ENCODE measurements at places on chromosomes 12 and 14. TPM values are rescaled to one million over a fixed set of nuclear protein-coding genes. Genes with fewer than 3 reads are reported as not detected.
A peak's percentile ranks its signal among the peaks of the same experiment; 100 is the strongest.

- no peak for DNase-seq
Measured at GRCh38 chr14:31960039-31960438, 117.1 kb upstream of the ARHGAP5 start.

- no peak for DNase-seq
Measured at GRCh38 chr12:29858270-29858786, 74.6 kb upstream of the TMTC1 start.

- DNase-seq = no peak
Measured at GRCh38 chr14:89639687-89640086, 222.7 kb upstream of the FOXN3 start.

- DNase-seq = no peak
Measured at GRCh38 chr12:85733221-85733840, 102.9 kb downstream of the RASSF9 start.

DNA sequence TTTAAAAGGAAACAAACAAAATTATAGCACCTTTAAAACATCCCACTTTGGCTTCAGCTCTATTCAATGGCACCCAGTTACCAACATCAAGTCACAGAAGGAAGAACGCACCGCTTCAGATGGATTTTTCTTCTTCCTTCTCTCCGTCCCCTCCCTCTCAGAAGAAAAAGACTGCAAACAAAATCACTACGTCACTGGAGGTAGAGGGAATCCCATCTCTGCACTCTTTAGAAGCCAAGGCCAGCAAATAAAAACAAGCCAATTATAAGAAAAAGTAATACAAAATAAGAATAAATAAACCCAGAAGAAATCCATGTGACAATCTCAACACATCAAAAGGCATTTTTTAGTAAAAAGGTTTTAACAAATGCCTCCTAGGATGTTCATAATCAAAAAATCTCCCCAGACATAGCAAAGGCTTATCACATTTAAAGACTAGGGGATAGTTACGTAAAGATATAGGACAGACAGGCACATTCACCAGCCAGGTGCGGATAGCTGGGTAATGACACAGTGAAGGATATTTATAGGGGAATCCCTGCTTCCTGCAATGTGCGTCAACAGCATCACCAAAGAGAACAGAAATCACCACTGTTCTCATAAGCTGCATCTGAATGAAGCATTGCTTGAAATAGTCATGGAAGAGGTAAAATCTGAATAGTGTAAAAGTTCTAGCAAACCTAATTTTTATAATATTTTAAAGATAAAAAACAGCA lies 89.4 kb downstream of the R3HDM2 start:
- no peak for DNase-seq

DNA sequence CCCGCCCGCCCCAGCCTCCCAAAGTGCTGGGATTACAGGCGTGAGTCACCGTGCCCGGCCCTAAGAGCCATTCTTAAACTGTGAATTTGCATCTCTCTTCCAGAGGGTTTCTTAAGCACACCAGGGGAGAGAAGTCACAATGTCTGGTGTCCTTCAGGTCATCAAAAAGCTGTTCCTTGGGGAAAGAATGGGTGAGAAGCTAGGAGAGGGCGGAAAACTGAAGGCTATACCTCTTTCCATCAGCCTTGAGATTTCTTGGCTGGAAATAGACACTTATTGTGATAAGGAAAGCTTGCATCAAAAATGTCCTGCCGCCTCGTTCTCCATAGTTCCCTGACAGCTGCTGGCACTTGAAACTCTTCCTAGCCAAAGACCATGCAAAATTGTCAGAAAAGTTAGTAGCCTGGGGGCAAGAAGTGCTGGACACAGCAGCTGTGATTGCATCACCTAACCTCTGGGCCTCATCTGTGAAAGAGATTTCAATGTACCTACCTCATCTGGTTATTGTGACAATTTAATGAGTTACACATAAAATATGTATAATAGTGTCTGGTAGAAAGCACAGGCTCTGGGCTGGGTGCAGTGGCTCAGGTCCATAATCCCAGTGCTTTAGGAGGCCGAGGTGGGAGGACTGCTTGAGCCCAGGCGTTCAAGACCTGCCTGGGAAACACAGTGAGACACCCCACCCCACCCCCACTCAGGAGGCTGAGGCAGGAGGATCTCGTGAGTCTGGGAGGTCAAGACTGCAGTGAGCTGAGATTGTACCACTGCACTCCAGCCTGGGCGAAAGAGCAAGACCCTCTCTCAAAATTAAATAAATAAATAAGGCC lies 9.7 kb upstream of the UBC start:
- no peak for DNase-seq

- no peak for DNase-seq
Measured at GRCh38 chr14:80930095-80930494, 11.4 kb downstream of the CEP128 start.

DNA sequence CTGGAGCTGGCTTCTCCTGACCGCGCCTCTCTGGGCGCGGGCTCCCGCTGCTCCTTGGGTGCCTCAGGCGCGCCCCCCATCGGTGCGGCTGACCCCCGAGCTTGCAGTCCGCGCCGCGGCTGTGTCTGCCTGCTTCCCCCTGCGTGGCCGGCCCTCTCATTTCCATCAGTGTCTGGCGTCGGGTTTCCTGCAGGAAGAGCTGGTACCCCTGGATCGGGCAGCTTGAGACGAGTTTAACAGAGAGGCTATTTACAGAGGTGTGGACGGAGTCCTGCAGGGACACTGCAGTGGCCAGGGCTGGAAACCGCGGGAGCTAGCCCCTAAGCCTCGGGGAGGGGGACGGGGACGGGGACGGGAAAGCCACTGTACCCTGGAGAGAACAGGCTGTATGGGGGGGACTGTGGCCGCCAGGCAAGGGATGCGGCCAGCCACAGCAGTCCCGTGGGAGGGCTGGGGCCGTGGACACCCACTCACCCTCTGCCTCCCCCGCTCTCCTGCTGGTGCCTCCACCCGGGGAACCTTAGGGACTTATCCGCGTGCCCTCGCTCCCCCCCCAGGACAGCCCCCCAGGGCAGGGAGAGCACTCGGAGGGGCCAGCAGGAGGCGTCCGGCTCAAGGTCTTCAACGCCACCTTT lies 3.7 kb upstream of the CACNA2D4 start:
- peak; percentile 44 for DNase-seq

GRCh38 chr12:94722664-94723063 lies 72.3 kb upstream of the TMCC3 start:
- no peak for DNase-seq

DNA sequence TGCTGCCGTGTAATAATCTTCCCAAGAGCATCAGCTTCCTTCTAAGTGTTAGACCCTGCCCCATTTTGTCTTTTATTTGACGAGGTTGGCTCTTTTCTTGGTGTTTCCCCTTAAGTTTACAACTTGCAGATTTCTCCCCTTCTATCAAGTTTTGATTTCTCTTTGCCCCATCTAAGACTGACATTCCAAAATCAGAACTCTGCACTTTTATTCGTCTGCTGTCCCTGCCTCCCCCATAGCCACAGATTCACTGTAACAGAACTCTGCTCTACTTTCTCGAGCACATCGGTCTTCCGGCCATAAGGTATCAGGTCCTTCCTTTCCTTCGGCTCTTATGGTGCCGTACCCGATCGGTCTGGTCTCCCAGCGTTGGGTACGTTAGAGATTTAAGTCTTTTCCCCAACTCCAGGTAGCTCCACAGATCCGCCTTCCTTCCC lies 563 bp downstream of the DCP1B start:
- DNase-seq = no peak

DNA sequence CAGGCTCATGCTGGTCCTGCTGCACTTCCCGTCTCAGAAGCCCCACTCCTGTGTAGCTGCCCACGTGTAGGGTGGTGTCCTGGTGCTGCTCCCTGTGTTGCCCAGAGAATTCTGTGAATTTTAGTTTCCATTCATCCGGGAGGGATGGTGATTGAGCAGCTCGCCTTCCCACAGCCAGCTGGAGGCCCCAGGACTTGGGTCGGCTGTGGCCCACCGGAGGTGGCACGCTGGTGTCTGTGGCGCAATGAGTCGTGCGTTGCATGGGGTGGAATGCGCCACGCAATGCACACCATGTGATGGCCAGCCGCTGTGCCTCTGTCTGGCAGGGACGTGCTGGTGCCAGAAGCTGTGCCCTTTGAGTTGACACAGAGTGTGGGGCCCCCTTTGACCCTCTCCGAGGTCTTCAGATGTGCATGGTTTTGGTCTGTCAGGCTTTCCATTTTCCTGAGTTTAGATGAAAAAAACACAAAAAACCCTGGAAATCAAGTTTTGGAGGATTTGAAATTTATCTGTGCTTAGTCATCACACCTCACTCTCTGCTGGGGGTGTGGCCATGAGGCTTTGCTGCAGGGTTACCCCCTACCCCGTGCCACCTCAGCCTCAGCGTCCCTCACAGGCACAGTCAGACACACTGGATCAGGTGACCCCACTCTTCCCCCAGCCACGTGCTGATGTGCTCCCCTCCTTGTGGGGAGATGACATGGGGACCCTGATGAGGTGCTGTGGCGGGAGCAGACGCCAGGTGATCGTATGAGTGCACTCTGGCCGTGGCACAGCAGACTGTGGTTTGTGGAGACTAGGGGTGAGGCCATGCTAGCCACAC lies 64.6 kb downstream of the EP400 start:
- no peak for DNase-seq

GRCh38 chr14:45254771-45255170 lies 1.8 kb upstream of the MIS18BP1 start:
- DNase-seq = no peak

DNA sequence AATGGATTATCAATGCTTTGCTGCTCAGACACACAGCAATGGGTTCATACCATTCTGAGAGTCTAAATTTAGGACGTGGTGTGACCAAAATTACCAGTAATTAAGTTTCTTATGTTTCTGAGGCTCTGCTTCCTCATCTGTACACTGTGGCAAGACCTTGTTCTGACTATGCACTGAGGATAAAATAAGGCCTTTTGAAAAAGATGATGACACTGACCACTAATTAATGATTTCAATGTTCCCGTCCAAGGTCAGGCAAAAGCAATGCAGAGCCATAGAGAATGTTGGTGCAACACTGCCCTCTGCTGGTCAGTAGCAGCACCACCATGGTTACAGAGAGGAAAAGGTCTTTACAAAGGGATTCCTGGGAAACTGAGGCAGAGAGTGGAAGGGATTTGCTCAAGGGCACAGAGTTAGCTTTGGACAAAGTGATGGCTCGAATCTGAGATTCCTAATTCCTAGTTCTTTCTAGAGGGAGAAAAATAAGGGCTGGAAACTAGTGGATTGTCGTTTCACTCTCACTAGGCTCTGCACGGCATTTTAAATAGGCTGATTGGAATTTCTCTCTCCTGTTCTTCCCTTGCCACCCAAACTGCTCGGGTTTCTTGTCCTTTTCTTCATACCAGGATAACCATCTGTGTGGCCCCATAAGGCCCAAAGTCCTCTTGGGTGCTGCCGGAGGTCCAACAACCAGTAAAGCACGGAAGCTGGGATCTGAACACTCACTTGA lies 22.3 kb upstream of the P2RX7 start:
- DNase-seq = peak; percentile 51

DNA sequence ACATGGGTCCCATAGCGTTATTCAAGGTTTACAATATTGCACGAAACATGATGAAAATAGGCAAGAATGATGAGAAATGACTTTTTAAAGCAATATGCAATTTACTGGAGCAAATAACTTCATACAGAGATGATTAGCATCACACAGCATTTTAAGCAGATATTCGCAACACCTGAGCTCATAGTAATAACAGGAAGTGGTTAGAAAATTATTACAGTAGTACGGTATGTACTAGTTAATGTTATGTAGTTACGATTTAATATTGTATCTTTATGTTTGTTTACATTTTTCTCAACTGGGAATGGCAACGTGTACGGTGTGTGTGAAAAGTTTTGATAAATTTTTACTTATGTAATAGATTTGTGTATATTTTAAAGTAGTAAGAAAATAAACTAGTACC lies 102.6 kb downstream of the OSBPL8 start:
- no peak for DNase-seq

DNA sequence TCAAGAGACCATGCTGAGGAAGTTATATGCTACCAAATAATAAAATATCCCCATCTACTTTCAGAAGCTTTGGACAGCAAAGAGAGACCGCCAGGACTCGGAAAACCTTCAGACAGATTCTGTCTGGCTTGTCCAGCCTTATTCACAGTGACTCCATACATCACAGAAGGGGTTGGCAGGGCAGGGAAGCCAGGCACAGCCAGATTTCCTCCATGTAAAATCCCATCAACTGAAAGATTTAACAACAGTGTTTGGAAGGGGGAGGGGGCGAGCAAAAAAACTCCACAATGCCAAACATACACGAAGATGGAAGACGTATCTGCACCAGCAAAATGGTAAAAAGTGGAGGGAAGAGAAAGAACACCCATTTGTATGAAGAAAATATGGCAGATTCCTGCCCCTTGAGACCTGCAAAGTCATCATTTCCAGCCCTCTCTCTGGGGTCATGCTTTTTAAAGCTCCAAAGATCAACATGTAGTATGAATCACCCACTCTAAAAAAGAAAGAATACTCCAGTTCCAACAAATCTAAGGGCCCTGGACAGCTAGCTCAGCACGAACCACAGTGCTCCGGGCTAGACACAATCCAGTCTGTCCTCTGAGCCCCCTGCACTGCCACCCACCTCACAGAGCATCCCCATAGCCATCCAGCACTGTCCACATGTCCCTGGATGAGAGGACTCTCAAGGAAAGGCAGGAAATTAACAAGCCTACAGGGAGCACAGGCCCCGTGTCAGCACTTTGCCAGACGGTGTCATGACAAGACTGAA lies 116.4 kb downstream of the DICER1 start:
- DNase-seq = no peak

GRCh38 chr14:85534458-85535293 lies 4.7 kb downstream of the FLRT2 start:
- no peak for DNase-seq

DNA sequence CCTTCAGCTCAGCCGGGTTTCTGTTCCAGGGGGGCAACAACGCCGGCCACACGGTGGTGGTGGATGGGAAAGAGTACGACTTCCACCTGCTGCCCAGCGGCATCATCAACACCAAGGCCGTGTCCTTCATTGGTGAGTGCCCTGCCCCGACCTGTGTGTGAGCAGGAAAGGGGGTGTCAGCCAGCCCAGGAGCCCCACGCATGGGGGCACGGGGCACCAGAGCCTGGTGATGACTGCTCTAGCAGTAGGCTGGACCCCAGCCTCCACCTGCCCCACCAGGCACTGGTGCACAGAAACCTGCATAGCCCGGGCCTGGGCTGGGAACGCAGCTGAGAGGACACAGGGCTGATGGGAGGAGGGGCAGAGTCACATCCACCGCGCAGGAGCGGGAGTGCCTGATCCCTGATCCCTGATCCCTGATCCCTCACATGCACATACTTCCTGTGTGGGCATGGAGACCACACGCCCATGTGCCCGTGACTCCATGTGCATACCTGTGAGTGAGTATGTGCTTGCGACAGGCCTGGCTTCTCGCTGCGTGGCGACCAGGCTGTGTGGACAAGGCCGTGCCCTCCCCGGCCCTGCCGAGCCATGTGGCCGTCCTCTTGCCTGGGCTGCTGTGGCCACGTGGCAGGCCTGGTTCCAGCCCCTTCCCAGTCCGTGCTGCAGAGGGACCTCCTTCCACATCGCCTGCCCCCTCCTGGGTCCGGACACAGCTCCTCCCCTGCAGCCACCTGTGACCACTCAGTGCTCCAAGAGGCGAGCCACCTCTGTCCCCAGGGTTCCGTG lies 11.2 kb downstream of the ADSS1 start:
- DNase-seq = peak; percentile 94

- DNase-seq = no peak
Measured at GRCh38 chr14:36514278-36515104, 5.5 kb downstream of the NKX2-1 start.

The GYS2 gene
- total RNA-seq = 63.9 TPM

The RHEBL1 gene
- 0.17 TPM for total RNA-seq

The PPP1CC gene
- total RNA-seq = 34.0 TPM

The LMO3 gene
- total RNA-seq = not detected

The LRCOL1 gene
- total RNA-seq = 8.4 TPM

The DCAF4 gene
- total RNA-seq = 13.6 TPM

The DIO3 gene
- total RNA-seq = not detected

The ACSM4 gene
- total RNA-seq = not detected

The C12orf76 gene
- 10.1 TPM for total RNA-seq

The ZNF219 gene
- total RNA-seq = 9.8 TPM

The TRPV4 gene
- 10.3 TPM for total RNA-seq

The SNAPC1 gene
- total RNA-seq = 1.9 TPM
